Activated CD4-positive, alpha-beta memory T cell treated with anti-CD3 and anti-CD28 coated beads, Interleukin-2, amount 10 ng/mL, durations not matched to agents 7 days and 5 days (primary cell): ENCODE measurements at places on chromosomes 3 and 15. TPM values are rescaled to one million over a fixed set of nuclear protein-coding genes. Genes with fewer than 3 reads are reported as not detected.

The SLC22A13 gene
- 0.28 TPM for total RNA-seq

The PTH1R gene
- total RNA-seq, result not detected

The SLITRK3 gene
- total RNA-seq, result not detected

GRCh38 chr3:140128217-140128616, 193.2 kb downstream of the CLSTN2 start:
- no peak for DNase-seq

- DNase-seq, result no peak
These were observed 9.1 kb downstream of the ST8SIA2 start for GRCh38 chr15:92402751-92403150.

DNA sequence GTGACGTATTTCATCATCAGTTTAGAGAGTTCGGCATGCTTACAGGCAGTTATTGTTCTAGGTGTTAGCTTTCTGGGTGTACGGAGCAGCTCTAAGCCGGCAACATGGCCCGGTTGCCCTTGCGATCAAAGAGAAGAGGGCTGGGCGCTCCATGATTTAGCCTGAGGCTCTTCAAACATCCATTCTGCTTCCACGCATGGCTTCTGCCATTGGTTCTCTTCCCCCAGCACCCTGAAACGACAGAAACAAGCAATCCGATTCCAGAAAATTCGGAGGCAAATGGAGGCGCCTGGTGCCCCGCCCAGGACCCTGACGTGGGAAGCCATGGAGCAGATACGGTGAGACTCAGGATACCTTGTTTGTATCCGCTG, 574 bp downstream of the NGRN start:
- peak; percentile 63 for DNase-seq

GRCh38 chr3:63500196-63500595, 152.3 kb upstream of the SNTN start:
- DNase-seq, result no peak

GRCh38 chr15:85477061-85477460, 96.7 kb downstream of the AKAP13 start:
- DNase-seq, result no peak
